Stimulated activated CD8-positive, alpha-beta memory T cell treated with anti-CD3 and anti-CD28 coated beads, Interleukin-15, amount 100 ng/mL, for 4 hours (primary cell): ENCODE measurements at places on chromosomes 12 and 14.

DNA sequence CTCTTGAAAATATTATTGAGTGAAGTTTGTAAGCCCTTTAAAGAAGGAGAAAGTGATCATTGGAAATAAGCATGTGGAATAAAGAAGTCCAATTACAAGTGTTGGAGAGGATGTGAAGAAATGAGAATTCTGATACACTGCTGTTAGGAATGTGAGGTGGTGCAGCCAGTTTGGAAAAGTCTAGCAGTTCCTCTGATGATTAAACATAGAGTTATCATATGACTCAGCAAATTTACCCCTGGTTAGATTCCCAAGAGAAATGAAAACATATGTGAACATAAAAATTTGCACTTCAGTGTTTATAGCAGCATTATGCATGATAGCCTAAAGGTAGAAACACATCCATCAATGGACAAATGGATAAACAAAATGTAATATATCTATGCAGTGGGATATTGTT is 319.9 kb downstream of the AEBP2 start:
- no peak for DNase-seq

GRCh38 chr14:24054646-24055045 is 2.8 kb downstream of the CARMIL3 start:
- DNase-seq, result no peak

- DNase-seq, result no peak
Measured at GRCh38 chr14:60680511-60680910, 31.2 kb upstream of the SIX1 start.

DNA sequence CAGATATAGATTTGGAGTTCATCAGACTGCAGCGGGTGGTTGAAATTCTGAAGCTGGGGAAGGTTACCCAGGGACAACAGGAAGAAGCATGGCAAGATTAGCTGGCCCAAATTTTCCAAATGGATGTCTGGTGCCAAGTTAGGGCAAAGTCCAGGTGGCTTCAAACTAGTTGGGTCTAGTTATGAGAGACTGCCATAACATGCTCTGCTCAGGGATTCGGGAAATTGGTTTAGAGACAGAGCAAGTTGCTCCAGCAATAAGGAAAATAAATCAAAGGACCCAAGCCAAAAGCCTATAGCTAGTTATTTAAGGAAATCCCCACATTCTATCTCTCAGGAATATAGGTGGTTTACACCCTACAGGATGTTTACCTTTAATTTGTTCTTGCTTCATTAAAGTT is 125.7 kb upstream of the BTG1 start:
- no peak for DNase-seq

- no peak for DNase-seq
Measured at GRCh38 chr14:52079239-52079959, 10.5 kb upstream of the NID2 start.

DNA sequence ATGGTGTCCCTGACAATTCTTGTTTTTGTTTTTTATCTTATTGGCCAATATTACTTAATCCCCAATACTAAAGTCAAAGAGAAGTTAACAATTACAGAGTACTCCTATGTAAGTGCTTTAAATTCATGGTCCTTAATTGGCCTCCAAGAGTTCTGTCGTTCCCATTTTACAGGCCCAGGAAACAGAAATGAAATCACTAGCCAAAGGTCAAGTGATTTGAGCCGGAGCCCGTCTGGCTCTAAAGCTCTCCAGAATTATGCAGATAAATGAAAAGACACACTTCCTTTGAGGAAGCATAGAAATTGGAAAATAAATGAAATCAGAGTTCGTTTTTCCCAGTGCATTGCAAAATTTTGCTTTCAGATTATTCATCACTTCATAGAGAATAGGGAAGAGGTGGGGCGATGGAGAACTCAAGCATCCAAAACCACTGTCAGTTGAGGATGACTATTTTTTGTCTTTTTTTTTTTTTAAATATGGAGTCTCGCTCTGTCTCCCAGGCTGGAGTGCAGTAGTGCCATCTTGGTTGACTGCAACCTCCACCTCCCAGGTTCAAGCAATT is 78.5 kb downstream of the MAP1LC3B2 start:
- no peak for DNase-seq

- DNase-seq, result no peak
Measured at GRCh38 chr14:103404032-103404918, 19.1 kb downstream of the MARK3 start.

DNA sequence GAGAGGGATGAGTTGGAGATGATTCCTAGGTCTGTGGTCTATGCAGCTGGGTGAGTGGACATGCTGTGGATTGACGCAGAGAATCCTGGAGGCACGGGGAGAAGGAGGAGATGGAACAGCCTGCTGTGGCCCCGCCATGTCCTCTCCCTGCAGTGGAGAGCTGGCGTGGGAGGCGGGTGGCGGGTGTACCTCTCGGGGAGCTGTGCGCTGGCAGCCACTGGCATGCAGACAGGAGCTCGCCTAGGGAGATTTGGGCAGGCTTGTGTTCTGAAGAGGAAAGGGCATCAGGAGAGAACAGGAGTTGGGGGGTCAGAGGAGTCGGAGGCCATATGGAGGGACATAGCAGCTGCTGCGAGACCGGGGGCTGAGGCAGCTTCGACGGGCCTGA is 56.1 kb downstream of the TECPR2 start:
- DNase-seq, result no peak

- no peak for DNase-seq
Measured at GRCh38 chr14:72545411-72546311, 348.2 kb downstream of the DPF3 start.

GRCh38 chr12:49864798-49865090 is 21.8 kb upstream of the BCDIN3D start:
- no peak for DNase-seq

DNA sequence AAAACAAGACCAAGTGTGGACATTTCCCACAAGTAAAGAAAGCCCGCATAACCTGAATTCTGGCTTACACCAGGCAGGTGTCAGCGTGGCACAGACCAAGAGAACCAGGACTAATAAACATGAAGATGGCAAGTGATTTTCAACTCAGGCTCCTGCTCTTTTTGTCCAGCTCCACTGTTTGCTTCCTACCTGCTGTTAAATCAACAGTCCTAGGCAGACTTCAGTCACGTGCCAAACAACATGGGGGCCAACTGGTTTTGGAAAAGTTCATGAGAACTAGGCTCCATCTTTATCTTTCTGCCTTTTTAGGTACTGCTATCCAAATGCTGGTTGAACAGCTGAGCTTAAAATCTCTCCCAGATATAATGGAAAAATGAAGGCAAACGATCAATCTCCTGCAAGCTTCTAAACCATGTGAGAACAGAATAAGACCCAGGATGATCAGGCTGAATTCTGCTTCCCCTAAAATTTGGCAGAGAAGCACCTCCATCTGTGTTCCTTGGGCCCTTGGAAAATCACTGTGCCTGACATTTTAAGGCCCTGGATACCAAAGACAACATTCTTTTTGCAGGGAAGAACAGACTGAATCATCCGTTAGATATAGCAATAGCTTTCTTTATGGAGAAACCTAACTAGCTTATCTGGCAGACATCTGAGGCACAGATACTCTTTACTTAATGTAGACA is 215.6 kb upstream of the USP15 start:
- no peak for DNase-seq

DNA sequence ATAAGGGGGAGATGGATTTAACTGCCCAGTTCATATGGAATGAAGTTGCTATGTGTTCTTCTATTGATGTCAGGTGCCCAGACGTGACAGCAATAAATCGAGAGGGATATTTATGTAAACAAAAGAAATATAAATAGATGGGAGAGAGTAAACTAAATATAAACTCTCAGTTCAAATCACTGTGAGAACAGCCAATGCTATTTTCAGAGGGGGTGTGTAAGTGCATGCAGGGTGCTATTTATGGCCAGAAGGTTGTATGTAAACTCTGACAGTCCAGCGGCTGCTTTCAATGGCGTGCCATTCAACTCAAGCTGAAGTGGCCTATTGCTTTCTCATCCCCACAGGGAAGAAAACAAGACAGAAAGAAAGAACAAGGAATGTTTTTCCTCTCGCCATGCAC is 127.2 kb downstream of the KCNA5 start:
- DNase-seq, result no peak

DNA sequence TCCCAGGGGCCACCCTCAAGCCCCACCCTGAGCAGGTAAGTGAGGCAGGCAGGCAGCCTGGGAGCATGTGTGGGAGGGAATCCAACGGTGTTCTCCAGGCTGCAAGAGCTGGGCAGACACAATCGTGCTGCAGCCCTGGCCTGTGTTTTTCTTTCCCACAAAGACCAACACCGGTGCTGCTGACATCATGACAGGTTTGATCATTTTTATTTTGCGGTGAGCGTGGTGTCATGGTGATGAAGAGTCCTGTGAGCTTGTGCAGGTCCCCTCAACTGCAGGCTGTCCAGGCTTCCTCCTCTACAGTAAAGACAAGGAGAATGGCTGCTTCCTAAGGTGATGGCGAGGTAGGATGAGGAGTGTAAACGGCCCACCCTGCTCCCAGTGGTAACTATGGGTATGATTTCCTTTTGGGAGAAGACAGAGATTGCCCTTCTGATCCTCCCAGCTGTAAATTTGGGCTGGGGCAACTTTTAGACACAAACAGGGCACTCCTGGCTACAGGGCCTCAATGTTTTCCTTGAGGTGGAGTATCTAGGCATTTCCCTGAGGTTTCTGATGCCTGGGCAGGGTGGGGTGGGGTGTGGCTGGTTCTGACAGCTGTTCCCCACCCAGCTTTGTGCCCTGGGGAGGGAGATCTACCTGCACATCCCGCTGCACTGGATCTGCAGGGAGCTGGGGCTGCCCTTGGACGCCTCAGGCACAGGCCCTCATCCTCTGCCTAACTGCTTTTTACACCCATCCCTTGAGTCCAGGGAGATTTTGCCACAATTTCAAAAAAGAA is 109.1 kb downstream of the VCPKMT start:
- no peak for DNase-seq

DNA sequence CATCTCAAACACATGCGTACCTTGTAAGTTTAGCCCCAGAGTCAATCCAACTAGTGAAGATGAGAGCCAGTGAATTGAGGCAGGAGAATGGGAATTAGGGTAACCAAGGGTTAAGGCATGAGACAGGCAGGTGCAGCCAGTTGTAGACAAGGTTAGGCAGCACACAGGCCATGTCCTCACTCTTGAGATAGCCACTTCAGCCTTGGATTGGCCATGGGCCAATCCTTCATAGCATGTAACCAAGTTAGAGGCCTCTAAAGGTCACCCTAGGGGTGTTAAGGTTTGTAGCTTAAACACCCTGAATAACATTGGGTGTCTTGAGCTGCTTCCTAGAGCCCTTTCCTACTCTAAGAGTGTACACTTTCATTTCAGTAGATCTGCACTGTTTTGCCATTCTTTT is 208.2 kb upstream of the RBM19 start:
- DNase-seq, result no peak

DNA sequence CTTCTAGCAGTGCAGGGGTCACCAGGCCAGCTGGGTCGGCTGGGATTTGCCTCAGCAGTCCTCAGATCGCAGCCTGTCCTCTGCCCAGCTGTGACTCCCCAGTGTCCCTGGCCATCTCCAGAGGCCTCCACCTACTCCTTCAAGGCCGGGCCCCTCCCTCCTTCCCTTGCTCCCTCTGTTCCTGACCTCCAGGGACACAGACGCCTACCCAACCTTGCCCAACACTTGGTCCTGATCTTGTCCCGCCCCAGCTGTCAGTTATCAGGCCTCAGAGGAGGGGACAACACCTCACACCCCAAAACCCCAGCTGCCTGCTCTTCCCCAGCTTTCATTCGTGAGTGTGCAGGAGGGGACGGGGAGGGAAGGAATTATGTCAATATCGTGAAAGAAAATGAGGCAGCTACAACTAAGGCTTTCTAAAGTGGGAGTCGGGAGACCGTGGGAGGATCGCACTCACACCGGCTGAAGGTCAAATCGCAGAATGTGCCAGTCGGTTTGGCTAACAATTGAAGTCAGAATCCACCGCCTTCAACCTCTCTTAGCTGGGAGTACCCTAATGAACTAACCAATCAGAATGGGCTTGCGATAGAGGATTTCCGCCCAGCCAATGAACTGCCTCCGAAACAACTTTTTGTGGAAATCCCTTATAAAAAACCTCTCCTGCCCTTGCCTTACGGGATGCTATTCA is 9.4 kb upstream of the PLBD2 start:
- no peak for DNase-seq
